Activated CD8-positive, alpha-beta memory T cell treated with anti-CD3 and anti-CD28 coated beads for 1 hour (primary cell): ENCODE measurements at places on chromosomes 4 and X.

DNA sequence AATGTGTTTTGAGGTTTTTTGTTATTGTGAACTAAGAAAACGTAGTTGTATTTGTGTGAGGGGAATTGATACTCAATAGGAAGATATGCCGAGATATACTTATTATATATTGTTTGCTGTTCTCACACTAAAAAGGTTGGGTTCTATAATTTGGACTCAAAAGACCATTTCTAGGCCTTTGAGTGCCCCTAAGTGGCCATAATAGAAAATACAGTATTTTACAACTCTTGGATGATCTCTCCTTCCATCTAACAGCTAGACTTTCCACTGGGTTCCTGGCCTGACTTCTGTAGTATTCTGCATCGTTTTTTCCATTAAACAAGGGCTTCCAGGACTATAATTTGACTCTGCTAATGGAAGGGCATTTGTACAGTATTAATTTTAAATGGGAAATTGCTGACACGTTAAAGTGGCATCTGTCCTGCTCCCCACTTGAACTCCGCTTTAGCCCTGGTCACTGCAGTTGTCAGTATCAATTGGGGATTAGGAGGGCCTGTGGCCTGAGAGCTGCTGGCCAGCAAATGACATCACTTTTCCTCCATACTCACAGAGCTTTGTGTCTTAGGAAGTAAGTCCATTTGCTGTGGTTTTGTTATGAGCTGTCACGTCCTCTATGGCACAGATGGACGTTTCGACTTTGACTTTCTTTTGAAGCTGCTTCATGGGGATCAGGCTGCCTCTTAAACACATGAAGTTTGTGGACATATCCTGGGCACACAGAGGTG lies 176.9 kb downstream of the SLIT2 start:
- no peak for DNase-seq

- DNase-seq: no peak
Observed at GRCh38 chr4:177119021-177119471, 190.6 kb upstream of the NEIL3 start.

DNA sequence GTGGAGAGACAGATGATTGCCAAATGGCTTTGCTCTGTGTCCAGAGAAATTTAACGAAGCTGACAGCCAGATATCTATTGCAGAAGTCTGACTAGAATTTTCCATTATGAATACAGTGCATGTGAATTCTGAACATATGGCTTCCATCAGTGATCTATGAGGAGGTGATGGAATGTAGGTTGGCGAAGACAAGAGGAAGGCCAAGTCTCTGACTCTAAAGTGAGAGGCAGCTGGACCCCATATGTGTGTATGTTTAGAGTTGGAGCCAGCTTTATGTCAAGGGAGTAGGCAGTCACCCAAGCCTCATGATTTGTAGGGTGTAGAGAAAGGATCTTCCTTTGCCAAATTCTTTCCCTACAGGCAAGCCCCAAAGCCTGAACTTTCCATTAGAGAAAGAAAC lies 76.2 kb upstream of the TEX13D start:
- no peak for DNase-seq

- no peak for DNase-seq
Observed at GRCh38 chrX:48997865-48998264, 4.2 kb downstream of the GRIPAP1 start.

- DNase-seq: no peak
Observed at GRCh38 chr4:27947302-27947701, 1086.7 kb downstream of the STIM2 start.

GRCh38 chr4:151786158-151786495 lies 25.3 kb upstream of the GATB start:
- no peak for DNase-seq

DNA sequence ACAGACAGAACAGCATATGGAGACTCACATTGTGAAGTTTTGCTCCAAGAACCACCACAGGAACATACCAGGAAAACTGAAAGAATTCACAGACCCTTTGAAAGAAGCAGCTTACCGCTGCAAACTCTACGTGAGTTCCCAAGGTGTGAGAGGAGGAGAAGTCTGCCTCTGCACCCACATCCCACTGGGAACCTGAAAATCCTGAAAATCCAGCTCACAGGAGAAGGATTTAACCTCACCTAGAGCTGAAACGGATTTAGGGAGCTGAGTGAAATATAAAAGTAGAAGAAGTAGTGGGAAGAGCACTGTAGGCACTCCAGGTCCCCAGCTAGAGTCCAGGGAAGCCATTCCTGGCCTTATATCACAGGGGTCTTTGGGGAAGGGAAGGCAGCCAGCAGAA lies 80.0 kb downstream of the FHIP1A start:
- no peak for DNase-seq

DNA sequence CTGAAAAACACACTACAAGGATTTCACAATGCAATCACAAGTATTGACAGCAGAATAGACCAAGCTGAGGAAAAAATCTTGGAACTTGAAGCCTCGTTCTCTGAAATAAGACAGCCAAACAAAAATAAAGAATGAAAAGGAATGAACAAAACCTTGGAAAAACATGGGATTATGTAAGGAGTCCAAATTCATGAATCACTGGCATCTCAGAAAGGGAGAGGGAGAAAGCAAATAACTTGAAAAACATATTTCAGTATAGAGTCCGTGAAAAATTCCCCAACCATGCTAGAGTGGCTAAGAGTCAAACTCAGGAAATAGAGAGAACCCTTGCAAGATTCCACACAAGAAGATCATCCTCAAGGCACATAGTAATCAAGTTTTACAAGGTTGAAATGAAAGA lies 178.5 kb upstream of the CTSO start:
- DNase-seq: no peak

GRCh38 chr4:103429283-103429682 lies 231.1 kb upstream of the CENPE start:
- no peak for DNase-seq
